ENCODE measurements at places on chromosomes 11 and 22.

- no peak for DNase-seq
Measured at GRCh38 chr11:43937434-43938411, 4.7 kb upstream of the C11orf96 start.

- DNase-seq = no peak
Measured at GRCh38 chr11:113521737-113522517, 46.7 kb upstream of the DRD2 start.

DNA sequence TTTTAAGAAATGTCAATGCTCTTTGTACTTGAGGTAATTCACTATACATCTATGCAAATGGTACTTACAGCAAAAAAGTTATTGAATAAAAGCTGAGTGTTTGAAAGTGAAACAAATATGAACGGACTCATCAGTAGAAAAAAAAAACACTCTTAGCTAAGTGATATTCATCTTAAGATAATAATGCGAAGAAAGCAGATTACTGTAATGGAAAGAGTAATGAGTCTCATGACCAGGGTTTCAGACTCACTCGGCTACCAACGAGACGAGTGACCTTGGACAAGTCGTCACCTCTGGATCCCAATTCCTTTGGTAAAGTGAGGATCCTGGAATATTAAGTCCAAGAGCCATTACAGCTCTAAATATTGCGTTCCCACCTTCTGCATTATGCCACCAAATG is 57.0 kb downstream of the PACSIN2 start:
- DNase-seq = no peak

DNA sequence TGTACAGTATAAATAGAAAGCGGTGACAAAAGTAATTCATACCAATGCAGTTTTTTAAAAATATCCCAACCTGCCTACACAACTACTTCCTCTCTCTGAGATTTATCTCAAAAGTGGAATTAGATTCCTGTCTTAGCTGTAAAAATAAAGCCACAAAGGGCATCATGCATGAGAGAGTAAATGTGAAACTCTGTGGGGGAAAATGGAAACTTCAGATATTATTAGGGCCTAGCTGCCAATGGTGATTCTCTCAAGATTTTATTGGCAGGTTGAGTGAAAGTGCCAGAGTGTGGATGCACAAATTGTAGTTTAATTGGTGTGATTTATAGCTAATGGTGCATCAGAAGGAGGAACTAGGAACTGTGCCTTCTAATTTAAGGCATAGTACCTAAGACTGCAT is 356.9 kb upstream of the CCDC90B start:
- DNase-seq = no peak

DNA sequence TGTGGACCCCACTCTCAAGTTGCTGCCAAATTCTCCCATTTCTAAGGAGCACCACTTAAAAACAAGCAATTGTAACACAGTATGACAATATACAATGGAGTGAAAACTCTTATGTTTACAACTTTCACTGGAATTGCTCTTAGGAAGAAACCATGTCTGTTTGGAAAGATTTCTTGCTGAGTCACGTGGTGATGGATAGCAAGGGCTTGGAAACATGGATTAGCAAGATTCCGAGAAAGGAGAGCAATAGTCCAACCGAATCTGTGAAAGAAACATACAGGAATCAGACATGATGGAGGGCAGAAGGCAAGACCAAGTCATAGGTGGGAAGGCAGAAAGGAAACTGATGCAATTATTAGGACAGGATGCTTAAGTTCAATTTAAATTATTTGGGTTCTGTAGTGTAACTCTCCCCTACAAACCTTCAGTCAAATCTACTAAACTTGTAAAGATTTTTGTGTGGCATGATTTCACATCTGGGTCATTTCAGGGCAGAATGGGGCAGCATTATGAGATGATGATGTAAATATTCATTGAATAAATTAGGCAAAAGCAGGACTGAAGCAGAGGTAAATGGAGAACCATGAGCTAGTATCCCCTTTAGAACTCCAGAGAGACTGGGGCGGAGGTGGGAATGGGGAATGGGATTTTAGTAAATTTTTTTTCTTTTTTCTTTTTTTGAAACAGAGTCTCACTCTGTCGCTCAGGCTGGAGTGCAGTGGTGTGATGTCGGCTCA is 27.8 kb upstream of the THY1 start:
- DNase-seq = no peak

- DNase-seq = no peak
Measured at GRCh38 chr11:100068116-100068515, 619.0 kb upstream of the ARHGAP42 start.

DNA sequence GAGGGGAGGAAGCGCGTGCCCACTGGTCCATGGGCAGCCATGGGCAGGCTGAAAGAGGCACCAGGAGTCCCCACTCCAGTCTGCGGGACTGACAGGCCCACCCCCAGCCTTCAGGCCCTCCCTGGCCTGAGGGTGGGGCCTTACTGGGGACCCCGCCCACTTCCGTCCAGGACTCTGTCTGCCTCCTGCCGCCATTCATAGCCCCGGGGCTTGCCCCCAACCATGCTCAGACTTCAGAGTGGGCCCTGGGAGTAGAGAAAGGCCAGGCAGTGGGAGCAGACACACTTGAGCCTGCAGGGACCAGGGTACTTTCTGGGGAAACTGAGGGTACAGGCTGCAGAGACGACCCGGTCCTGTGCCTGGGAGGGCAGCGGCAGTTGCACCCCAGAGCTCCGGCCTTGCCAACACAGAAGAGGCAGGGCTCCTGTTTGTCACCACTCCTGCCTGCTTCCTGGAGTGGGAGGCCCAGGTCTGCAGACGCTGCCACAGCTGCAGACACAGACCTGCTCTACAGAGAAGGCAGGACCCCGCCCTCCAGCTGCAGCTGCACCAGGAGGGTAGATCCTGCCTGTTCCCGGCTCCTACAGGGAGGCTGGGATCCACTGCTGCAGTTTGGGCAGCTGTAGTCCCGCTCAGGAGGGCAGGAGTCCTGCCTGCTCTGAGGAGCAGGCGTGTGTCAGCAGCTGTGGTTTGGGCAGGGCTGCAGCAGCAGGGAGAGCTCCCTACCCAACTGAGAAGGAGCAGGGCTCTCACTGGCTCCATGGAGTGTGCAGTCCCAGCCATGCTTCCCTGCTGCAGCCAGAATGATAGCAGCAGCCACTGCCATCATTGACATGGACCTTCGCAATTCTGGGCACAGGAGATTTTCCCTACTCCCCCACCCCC is 387.9 kb upstream of the ANO3 start:
- DNase-seq = no peak

GRCh38 chr11:63813563-63814382 is 517 bp downstream of the SPINDOC start:
- no peak for DNase-seq

GRCh38 chr11:1998290-1998689 is 648 bp upstream of the H19 start:
- no peak for DNase-seq

- no peak for DNase-seq
Measured at GRCh38 chr11:59182457-59183151, 10.7 kb downstream of the DTX4 start.

- DNase-seq = no peak
Measured at GRCh38 chr22:30561402-30562189, 12.9 kb downstream of the GAL3ST1 start.

GRCh38 chr11:16380941-16381568 is 24.7 kb upstream of the SOX6 start:
- DNase-seq = no peak

DNA sequence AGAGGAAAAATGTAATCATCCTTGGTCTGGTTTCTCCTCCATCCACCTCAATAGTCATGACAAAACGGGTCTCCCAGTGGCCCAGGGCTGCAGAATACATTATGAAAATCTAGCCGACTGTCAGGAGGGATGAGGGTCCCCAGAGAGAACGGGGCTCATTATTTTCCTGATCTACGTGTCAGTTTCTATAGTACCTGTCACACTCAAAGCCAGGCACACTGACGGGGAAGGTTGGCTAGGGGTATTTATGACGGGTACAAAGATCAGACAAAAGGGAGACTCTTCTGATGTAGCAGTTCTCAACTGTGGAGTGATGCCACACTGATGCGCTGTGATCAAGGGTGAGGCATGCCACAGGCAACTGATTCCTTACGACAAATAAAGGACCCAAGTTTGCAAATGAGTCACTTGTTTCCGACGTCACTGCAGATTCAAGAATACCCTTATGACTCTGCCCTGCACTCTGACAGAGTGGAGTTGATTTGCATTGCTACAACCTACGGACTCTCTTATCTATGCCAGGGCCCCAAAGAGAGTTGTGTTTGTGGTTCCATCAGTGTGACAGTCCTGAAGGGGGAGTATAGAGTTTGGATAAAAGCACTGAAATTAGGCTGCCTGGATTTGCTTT is 188.2 kb upstream of the TBCEL start:
- DNase-seq = no peak

- DNase-seq = no peak
Measured at GRCh38 chr11:87454241-87454640, 416.5 kb downstream of the TMEM135 start.

GRCh38 chr22:50250555-50251476 is at the start of gene HDAC10:
HDAC10 (minus strand) TSS chr22:50251265; CDS start chr22:50251032, 233 bp downstream.
- DNase-seq = peak; percentile 47

DNA sequence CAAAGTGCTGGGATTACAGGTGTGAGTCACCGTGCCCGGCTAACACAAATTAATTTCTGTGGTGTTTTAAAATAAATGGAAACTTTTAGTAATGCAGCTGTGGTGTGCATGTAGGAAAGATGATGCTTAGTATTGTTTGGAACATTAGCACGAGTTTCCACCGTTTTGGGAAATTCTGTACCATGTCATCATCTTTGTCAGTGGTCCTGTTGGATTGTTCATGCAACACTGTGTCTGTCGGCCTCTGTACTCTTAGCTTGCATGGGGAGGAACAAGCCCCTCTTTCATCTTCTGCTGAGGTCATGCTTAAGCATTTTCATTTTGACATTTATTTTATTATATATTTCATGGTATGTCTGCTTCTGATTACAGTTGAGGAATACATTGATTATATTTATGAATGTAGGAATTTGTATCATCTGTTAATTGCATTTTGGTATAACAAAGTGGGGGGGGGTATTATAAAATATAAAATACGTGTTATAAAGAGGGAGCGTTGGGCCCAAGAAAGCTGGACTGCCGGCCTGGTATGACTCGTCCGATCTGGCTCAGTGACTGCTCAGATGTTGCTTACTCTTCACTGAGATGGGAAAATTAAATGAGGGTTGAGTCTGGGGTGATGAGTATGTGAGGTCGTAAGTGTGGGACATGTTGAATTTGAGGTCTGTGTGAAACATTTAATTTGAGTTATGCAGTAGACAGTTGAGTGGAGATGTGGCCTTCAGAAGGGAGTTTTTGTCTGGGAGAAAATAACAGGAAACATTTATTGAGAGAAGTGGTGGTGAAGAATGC is 28.7 kb downstream of the CECR2 start:
- no peak for DNase-seq

DNA sequence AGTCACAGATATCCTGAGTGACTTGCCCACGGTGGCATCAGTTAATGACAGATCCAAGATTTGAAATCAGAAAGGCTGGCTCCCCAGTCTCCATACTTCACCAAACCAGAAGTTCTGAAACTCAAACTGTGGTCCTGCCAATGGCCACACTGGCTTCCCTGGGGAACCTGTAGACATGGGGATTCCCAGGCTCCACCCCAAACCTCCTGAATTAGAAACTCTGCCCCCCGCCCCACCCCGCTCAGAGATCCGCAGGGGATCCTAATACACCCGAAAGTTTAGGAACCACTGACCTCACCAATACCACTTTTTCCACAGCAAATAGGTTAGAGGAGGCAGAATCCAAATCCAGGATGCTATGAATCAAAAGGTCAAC is 15.3 kb downstream of the RTN4RL2 start:
- no peak for DNase-seq

- DNase-seq = no peak
Measured at GRCh38 chr11:126727381-126727780, 273.2 kb downstream of the KIRREL3 start.

- no peak for DNase-seq
Measured at GRCh38 chr11:35676611-35676965, 14.0 kb downstream of the TRIM44 start.

GRCh38 chr22:48414651-48415050 is 1413.0 kb downstream of the BRD1 start:
- DNase-seq = no peak

DNA sequence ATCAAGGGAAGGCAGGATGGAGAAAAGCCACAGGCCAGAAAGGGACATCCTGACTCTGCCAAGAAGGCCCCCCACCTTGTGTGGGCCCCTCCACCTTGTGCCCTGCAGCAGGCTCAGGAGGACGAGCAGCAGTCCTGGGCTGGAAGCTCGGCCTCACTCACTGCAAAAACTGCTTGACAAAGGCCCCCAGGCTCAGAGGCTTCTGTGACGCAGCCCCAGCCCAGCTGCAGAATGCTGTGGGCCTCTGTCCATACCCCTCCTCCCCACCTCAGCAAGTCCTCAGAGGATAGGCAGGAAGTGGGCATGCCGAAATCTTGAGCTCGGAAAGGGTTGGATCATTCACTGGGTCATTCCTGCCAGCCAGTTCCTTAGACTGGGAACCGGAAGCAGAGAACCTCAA is 61.9 kb downstream of the NRXN2 start:
- DNase-seq = no peak

DNA sequence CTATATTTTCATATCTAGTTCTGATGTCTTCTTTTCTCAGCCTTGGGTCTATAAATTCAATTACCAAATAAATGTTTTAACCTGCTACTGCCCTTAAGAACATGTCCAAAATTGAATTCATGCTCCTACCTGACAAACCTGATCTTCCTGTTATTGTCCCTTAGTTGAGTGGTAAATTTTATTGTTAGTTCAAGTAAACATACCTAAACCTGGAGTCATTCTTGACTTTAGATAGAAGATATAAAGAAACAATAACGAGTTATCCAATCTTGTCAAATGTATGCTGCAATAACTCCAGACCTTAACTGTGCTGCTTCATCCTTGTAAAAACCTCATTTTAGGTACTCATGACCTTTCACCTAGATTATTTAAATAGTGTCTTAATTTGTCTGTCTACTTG is 34.6 kb upstream of the SC5D start:
- no peak for DNase-seq

- no peak for DNase-seq
Measured at GRCh38 chr11:43933608-43934551, 8.6 kb upstream of the C11orf96 start.

All from activated naive CD4-positive, alpha-beta T cell (primary cell).